ENCODE measurements at places on chromosomes 7 and 10.

DNA sequence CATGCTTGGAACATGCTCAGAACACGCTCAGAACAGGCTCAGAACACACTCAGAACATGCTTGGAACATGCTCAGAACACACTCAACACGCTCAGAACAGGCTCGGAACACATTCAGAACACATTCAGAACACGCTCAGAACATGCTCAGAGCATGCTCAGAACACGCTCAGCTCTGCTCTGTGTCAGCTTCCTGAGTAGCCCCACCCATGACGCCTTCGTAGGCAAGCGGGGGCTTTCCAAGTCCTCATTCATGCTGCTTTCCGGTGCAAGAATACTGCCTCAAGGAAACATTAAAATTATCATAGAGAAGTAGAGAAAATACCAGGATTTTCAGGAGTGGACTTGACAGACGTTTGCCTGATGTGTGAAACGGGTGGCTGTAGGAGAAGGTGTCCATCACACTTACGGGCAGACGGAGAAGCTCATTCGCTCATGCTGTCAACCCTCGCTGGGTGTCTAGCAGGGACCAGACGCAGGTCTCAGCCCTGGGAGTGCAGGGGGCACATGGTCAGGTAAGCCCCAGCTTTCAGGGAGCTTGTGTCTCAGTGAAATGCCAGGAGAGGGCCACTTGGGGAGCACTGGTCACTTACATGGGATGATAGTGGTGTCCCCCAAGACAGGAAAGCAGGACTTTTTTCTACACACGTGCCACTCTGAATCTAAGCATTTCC is 24.7 kb downstream of the EN2 start:
- no peak for DNase-seq

DNA sequence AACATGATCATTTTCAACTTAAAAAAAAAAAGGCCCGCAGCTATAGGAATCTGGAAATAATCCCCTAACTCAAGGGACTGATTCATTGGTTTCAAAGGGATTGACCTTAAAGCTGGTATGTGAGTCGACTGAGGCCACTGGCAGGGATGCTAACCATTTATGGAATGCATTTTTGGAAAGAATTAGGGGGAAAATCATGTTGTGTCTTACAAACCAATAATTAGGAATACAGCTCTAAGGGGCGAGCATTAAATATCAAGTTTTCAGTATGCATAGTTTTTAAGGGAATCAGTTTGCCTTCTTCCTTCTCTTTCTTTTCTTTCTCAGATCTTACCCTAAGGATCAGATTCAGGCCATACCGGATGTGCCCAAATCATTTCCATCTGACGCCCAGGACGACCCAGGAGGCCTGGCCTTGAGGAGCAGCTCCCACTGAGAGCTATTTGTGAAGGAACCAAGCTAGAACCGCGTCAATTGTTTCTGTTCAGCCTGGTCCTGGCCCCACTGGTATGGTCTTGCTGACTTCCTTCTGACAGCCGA is 48.7 kb downstream of the BPGM start:
- no peak for DNase-seq

DNA sequence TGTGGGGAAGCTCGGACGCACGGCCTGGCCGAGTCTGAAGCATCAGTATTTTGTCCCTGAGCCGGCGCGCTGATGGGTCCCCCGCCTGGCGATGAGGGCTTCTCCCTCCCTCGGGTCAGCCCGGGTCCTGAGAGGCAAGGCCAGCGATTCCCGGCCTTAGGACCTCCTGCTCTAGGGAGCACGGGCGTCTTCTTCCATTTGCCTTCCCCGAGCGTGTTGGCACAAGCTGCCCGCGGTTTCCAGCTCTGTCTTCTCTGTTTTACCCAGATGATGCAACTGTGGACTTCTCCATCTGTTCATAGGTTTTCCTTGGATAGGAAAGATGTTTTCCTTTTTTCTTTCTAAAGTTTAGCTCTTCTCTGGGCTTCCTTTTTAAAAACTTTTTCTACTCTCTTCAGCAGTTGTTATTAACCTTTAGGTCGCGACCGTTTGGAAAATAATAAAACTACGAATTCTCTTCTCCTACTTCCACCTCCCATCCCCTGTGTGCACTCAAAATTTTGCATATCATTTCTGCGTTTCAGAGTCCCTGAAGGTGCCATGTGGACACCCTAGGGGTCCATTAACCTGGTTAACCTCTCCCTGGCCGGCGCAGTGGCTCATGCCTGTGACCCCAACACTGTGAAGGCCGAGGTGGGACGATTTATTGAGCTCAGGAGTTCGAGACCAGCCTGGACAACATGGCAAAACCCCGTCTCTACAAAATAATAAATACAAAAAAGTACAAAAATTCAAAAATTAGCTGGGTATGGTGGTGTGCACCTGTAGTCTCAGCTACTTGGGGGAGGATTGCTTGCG is 1.4 kb upstream of the SLC25A28 start:
- no peak for DNase-seq

- DNase-seq: peak; percentile 59
Measured at GRCh38 chr10:60944058-60944909, at the start of gene RHOBTB1. TSS of gene RHOBTB1 (minus strand) at chr10:60944185. CDS start at chr10:60911542, 32,643 bp downstream.

DNA sequence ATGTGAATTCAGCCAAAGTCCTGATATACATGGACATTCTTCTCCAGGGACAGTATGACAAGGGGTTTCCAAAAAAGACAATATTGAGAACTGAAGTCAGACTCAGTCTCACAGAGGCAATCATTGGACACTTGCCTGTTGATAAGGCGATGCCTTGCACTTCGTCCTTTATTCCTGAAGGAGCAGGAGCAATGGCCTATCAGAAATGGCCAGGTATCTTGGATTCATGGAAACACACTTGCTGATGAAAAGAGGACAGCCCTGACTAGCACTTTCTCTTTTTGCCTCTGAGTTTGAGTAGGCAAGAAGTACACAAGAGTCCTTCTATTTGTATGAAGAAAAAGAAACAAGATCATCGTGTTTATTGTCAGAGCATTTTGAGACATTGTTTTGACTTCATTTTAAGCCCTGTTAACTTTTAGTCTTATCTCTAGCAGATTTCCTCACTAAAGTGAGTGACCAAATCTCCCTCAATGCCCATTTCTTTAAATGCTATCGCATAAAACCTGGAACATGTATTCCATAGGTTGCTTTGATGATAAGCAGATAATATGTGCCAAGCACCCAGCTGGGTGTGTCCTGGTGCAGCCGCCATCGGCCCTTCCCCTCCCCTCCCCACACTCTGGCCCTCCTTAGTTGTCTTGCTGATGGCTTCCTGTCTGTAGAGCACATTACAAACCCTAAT is 26.6 kb downstream of the ST8SIA6 start:
- no peak for DNase-seq

DNA sequence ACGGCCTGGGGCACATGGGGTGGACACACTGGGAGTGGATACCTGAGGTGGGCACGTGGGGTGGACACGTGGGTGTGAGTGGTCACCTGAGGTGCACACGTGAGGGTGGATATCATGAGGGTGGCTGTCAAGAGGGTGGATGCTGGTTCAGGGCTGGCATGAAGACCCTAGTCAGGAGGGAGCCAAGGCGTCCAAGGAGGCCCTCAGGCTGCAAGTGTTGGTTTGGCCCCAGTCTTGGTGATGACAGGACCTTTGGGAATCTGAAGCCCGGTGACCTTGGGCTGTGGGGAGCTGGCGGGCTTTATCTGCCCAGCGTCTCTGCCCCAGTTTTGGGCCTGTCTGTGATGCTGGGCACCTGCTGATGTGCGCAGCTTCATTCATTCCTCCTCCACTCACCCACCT is 24.9 kb upstream of the PFKFB3 start:
- no peak for DNase-seq

DNA sequence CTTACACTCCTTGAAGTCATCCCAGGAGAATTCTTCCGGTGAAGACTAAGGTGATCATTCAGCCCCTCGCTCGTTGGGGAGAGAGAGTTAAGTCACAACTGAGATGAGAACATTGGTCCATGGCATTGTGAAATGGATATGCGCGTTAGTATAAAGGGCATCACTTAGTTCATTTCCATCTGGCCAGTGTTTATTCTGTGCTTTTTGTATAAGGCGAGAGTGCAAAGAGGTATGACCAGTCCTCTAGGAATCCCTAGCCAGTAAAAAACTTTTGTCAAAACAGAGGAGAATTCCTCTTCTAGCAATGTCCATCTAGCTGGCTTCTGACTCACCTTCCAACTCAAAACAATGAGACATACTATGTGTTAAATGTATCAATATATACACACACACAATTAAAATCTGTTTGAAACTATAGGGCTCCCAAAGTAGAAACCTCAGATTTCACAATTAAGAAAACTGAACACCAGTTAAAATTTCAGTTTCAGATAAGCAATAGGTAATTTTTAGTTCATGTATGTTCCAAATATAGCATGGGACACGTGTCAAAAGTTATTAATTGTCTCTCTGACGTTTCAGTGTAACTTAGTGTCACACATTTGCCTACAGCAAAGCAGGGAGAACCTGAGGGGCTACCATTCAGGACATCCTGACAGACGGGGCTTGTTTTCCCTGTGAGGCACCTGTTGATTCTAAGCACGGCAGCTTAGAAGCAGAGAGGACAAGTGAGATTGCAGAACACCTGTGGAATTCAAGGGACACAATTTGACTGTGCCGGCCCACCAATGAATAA is 158.9 kb downstream of the KLF6 start:
- peak; percentile 9 for DNase-seq

DNA sequence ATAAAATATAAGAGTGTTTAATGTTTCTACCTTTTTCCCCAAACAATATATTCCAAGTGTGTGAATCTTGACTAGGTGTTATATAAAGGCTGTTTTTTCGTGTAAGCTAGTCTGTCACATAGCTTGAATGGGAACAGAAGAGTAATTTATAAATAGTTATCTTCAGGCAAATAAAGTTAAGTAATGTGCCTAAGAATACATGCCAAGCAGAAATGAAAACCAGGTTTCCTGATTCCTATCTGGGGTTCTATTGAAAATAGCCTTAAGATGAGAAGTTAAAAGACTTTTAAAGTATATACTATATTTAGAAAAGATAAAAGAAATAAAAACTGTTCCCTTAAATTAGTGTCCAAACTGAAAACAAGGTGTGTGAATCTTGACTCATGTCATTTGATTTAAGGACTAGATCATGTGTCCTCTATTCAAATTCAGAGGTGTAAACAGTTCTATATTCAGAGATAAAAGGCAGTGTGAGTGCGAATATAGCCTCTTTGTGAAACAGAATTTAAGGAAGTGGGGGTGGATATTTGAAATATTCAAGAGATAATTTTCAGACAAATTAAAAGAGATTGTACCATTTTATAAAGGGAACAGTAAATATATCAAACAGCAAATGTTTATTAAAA is 247.5 kb downstream of the THSD7A start:
- no peak for DNase-seq

GRCh38 chr10:34018784-34019183 is 684.3 kb upstream of the NRP1 start:
- no peak for DNase-seq
